Bronchial epithelial cell (primary cell): ENCODE measurements at places on chromosomes 2 and 18.

- DNase-seq = peak; percentile 95
Measured at GRCh38 chr18:2050702-2051201, 520.6 kb downstream of the METTL4 start.

DNA sequence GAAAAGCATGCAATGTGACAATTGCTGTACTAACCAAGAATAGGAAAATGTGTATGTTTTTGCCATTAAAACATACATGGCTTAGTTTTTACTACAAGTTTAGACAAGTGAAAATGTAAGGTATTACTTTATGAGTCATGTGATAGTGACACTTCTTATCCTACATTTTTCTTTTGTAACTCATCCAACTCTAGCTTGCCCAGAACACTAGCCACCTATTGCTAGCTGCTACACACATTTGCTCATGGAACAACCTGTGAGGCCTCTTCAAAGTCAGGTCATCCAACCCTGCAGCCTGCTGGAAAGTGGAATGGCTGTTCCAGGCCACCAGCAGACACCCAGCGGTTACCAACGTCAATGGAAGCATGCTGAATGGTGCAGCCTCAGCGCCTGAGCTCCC lies 1043.9 kb downstream of the TMEM182 start:
- peak; percentile 59 for DNase-seq

DNA sequence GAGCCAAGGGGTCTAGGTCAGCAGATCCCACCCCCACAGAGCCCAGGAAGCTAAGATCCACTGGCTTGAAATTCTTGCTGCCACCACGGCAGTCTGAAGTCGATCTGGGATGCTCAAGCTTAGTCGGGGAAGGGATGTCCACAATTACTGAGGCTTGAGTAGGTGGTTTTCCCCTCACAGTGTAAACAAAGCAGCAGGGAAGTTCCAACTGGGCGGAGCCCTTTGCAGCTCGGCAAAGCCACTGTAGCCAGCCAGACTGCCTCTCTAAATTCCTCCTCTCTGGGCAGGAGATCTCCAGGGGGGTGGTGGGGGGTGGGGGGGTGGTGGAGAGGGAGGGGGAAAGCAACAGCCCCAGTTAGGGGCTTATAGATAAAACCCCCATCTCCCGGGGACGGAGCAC lies 419.5 kb downstream of the NUP35 start:
- DNase-seq = no peak

GRCh38 chr18:21167641-21168377 lies 56.2 kb upstream of the ROCK1 start:
- peak; percentile 49 for DNase-seq

DNA sequence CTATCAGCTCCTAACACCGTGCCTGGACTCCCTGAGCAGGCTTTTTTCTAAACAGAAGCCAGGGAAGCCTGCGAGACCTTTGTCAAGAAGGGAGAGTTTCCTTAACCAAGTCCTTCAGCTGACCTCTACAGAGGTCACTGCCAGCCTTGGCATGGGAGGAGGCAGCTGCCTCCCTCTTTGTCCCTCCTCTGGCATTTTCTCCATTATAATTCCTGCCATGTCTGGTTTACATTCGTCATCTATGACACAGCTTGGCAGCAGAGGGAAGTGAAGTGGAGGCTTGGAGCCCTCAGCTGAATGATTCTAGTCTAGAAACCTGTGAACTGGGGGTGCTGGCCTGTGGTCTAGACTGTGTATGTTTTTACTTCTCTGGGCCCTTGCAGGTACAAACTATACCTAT lies 22.5 kb downstream of the LIPG start:
- DNase-seq = no peak
